ENCODE measurements at places on chromosomes 16 and 17.

GRCh38 chr17:30939051-30939689 lies 17.4 kb downstream of the ADAP2 start:
- no peak for DNase-seq

GRCh38 chr16:31529108-31529936 lies 1.6 kb downstream of the AHSP start:
- no peak for DNase-seq

DNA sequence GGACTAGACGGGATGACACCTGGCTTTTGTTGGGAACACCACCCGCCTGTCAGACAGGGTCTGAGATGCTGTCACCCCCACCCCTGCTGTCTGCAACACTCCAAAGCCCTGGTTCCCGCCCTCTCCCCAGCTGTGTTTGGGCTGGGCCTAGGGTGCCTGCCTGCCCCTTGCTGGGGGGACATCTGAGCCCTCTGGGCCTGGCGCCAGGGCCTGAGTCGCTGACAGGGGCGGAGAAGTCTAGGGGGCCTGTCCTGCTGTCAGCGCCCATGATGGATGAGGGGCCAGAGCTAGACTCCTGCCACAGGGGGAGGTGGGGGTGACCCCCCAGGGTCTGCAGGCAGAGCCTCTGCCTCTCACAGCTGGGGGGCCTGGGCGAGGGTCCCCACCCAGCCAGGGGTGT lies 7.6 kb upstream of the PKMYT1 start:
- DNase-seq = no peak

DNA sequence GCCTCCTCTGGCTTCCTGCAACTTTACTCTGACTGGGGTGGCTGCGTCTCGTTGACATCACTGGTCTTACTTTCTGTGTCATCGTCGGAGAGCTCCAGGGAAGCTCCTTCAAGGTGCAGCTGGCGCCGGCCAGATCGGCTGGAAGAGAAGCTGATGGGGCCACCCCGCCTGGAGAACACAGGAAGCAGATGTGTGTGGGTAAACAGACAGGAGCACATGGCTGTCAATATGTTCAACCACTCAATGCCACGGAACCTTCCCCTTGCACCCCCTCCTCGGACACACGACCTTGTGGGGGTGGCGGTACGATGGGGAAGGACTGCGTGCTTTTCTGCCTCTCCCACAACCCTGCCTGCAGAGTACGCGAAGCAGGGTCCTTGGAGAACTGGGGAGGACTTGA lies 40.1 kb downstream of the NDEL1 start:
- DNase-seq = no peak

- no peak for DNase-seq
Measured at GRCh38 chr16:56245197-56245596, 53.9 kb downstream of the GNAO1 start.

DNA sequence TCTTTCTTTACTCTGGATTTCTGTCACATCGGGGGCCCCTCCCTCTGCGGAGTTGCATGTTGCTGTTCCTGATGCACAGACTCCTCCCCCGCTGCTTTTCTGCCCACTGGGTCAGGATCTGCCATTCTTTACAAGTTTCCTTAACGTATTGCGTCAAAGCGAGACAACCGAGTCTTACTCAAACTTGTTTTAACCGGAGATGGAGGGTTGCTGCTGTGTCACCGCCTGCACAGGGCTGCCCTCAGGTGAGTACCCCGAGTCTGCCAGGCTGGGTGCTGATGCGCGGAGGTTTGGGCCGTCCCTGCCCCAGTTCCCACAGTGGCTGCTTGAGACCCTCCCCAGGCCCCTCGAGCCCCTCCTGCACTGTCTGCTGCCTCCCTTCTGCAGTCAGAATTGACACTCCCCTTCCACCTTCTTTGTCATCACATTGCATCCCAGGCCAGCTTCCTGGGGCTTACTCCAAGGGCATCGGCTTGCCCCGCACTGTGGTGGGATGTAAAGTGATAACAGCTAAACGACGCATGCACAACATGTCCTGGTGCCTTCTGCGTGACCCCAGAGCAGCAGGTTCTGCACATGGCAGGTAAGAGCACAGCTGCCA lies 19.3 kb downstream of the CARHSP1 start:
- no peak for DNase-seq

GRCh38 chr17:77496401-77496801 lies 355.6 kb downstream of the SEC14L1 start:
- DNase-seq = no peak

DNA sequence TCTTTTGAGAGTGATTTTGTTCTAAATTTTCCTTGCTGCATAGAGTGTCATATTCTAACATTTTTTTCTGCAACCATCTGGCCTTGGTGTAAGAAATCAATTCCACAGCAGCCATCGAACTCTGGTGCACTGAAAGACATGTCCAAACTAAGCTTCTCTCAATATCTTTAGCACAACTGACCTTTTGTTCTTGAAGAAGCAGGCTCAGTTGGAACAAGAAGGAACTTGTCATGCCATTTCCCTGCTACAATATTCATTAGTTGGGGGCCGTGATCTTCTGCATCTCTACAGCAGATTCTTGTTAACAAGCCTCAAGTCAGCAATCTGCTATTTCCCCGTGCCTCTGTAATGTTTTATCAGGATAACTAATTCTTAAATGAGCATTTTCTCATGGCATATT lies 1305.6 kb downstream of the CDH11 start:
- DNase-seq = no peak

GRCh38 chr17:58364270-58364942 lies 12.4 kb upstream of the SUPT4H1 start:
- no peak for DNase-seq

DNA sequence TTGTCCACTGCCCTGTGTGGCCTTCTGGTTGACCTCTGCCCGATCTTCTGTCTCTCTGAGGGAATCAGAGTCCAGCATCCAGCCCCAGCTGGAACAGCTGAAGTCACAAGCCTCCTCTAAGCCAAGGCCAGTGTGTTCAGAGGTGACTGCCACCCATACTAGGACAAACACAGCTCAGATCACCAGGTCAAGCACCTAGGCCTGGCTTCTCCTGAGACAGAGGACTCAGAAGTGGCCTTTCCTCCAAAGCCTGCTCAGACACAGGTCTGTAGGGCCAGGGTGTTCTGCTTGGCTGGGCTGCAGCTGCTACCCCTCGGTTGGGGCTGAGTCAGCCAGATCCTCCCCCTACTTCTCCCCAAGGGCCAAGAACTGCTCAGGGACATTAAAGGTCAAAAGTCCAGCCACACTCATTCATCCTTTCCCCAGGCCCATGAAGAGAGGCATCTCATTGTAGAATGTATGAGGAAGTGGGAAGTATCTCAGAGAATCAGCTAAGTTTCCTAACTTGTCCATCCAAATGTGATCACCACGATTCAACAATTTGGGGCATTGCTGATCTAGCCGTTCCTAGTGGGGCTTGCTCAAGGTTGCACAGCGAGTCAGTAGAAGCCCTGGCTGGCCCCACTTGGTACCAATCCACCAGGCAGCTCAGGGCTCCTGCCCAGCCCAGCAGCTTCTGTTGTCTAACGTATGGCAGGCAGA lies 7.6 kb downstream of the SLC46A1 start:
- no peak for DNase-seq

GRCh38 chr16:85400305-85401205 lies 212.6 kb upstream of the GSE1 start:
- DNase-seq = no peak

- DNase-seq = no peak
Measured at GRCh38 chr16:56050916-56051315, 140.4 kb upstream of the GNAO1 start.

DNA sequence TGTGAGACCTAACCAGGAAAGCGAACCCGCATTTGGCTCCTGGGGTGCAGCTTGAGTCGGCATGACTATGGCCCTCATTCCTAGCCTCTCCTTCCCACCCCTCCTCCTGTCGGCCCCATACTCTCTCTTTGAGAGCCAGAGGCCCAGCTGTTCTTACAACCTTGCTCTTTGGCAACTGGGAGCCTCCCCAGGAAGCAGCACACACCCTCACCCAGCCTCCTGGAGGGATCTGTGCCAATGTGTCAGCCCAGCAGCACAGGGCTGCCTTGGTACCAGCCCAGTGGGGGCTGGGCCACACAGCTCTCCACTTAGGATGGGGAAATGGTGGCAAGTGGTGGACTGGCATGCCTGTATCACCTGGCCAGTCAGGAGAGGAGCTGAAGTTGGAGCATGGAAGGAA lies 70.3 kb upstream of the LGALS9 start:
- no peak for DNase-seq

DNA sequence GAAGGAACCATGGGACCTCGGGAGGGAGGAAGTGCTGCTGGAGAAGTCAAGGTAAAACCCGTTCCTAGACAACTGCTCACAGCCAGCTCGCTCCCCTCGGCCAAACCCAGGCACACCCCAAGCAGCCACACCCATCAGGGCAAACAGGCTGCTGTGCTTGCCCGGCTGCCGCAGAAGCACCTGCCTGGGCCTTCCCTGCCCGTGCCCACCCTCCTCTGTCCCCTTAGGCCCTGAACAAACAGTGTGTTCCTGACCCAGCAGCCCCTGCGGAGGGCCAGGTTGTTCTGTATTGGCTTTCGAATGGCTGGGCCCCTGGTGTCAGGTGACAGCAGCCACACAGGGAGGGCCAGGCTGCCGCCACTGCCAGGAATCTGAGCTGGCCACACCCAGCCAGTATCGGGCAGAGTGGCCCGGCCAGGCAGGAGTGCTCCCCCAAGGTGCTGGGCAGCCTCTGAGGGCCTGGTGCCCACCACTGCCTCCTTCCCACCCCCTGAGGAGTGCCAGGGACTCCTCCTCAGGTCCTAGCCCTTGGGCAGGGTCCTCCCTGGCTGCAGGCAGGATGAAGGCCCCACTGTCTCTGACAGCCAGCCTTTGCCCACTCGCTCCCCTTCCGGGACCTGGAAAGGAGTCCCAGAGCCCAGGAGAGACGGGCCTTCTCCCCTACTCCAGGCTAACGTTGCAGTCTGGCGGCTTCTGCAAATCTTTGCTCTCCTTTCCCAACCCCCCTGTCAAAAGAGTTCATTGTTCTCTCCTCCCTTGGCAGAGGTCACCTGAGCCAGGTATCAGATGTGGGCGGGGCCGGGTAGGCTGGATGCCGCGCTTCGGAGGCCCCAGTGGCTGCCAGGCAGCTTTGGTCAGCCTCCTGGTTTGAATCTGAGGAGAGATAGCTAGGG lies 24.0 kb downstream of the LLGL2 start:
- DNase-seq = no peak

DNA sequence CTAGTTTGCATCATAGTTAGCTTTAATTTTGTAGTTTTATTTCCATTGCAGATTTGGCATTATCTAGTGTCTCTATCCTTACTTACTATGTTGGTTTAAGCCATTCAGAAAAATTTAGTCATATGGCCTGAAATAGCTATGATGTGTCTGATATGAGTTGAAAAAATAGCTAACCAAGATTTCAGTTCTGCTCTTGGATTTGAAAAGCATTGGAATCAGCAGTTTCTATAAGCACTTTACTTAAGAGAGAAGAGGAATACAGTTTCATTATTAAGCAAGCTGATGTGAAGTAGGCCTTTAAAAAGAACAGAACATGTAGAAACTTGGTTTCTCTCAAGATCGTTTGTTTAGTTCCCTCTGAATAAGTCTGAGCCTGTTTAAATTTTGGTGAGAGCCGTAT lies 25.9 kb downstream of the LPCAT2 start:
- DNase-seq = no peak

DNA sequence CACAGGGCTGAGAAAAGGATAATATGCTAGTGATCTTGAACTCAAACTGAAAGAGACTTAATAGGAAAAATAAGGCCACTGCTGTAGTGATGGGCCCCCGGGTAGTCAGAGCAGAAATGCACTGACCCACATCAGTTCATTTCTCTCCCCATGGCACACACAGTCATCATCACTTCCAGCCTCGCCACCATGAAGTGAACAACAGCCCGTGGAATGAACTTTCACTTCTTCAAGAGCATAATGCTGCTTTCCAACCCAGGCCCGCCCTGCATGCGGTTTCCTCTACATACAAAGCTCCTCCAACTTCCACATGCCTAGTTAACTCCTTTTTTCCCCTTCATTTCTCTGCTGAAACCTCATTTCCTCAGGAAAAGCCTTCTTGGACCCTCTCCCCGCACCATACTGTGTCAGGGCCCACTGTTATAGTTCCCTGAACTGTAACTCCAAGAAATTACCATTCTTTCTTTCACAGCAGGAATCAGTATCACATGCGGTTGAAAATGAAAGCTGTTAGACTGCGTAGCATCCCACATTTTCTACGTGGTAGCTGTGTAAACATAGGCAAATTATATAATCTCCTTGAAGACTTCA lies 65.8 kb upstream of the SMIM36 start:
- peak; percentile 15 for DNase-seq

GRCh38 chr17:78166416-78166815 lies 2.0 kb upstream of the SYNGR2 start:
- no peak for DNase-seq

DNA sequence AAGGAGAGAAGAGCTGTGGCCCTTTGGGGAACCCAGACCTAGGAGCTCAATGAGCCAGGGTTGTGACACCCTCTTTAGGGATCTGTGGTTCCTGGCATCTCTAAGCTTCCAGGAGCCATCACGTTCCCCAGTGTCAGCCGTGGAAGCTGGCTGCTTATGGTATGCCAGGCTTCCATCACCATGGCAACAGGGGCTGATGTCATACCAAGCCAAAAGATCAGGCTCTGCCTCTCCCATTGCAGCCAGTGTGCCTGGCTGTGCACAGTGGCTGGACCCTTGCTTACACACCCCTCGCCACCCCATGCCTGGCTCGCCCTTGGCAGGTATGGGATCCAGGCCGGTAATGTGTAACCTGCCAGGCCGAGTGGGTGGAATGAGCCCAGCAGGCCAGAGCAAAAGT lies 91.1 kb downstream of the SSH2 start:
- DNase-seq = no peak

GRCh38 chr17:10956821-10957220 lies 118.9 kb upstream of the PIRT start:
- DNase-seq = no peak

DNA sequence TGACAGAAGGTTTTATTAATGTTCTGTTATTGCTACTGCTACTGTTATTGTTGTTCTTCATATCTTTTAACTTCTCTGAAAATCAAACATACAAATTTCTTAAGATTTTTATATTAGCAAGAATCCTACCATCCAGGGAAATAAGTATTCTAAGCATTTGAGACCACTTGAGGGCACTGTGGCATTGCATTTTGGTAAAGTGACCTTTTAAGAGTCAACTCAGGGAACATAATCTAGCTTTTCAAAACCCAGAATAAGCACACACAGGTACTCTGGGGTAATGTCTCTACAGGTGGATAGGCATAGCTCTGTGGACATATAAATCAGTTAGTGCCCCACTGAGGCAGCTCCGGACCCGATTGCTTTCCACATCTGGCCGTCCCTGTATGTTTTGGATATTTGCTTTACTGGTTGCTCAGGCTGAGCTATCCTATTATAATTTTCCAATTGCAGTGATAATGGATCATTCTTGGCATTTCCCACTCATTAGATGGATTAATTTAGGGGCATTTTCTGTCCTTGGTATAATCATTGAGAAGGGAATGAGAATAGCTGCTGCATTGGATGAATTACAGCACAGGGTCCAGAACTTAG lies 1425.1 kb upstream of the CDH8 start:
- no peak for DNase-seq

- peak; percentile 63 for DNase-seq
Measured at GRCh38 chr16:56614549-56614991, 6.2 kb downstream of the MT2A start.

DNA sequence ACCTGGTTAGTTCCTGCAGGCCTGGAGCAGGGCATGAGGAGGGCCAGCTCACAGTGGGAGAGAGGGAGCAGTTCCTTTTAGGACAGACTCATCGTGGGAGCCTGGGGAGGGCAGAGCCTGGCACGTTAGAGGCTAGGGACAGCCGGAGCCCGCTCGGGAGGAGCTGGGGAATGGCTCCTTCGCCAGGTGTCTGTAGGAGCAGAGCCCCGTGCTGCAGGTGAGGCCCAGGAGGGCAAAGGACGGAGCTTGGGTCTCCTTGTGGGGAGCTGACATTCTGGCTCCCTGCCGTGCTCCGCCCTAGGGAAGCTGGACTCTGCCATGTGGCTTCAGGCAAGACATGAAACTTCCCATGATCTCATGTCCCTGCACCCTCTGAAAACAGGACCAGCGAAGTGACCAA lies 18.7 kb upstream of the MTSS2 start:
- DNase-seq = no peak

Data from T-helper 1 cell (primary cell).